Fibroblast of skin of scalp (primary cell): ENCODE measurements at places on chromosomes 13 and 19.

DNA sequence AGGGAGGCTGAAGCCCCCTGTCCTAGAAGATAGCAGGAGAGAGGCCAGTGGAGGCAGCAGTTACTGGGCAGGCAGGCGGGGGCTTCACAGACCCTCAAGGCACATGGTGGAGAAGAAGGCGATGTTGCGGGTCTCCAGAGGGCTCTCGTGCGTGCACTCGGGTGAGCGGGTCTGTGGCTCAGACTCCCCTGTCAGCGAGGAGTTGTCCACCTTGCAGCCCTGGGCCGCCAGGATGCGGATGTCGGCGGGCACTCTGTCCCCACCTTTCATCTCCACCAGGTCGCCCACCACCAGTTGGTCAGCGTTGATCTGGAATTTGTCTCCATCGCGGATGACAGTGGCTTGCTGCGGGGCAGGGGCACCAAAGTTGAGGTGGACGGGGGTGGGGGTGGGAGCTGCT lies 3.2 kb downstream of the ATP4A start:
- no peak for DNase-seq

DNA sequence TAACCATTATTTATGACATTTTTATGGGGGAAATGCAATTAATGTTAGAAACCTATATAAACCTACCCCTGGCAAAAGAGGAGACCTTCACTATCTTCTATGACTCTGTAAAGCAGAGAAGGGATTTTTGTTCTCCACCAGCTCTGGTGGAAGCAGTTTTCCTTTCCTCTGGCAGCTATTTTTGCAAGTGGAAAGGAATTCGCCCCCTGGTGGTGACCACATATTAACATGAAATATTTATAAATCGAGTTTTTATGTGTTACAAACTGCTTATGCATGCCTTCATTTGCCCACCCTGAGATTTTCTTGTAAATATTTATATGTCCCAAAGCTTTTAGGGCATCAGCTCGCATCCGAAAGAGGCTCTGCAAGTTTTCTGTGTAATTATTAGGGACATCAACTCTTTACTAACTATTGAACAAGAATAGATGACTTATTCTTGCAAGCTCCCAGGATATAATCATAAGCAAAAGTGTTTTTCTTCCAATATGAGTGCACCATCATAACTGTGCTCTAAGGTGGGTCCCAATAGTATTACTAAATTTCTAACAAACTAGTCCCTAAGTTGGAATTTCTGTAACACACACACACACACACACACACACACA lies 62.4 kb downstream of the SERTM1 start:
- peak; percentile 63 for DNase-seq

DNA sequence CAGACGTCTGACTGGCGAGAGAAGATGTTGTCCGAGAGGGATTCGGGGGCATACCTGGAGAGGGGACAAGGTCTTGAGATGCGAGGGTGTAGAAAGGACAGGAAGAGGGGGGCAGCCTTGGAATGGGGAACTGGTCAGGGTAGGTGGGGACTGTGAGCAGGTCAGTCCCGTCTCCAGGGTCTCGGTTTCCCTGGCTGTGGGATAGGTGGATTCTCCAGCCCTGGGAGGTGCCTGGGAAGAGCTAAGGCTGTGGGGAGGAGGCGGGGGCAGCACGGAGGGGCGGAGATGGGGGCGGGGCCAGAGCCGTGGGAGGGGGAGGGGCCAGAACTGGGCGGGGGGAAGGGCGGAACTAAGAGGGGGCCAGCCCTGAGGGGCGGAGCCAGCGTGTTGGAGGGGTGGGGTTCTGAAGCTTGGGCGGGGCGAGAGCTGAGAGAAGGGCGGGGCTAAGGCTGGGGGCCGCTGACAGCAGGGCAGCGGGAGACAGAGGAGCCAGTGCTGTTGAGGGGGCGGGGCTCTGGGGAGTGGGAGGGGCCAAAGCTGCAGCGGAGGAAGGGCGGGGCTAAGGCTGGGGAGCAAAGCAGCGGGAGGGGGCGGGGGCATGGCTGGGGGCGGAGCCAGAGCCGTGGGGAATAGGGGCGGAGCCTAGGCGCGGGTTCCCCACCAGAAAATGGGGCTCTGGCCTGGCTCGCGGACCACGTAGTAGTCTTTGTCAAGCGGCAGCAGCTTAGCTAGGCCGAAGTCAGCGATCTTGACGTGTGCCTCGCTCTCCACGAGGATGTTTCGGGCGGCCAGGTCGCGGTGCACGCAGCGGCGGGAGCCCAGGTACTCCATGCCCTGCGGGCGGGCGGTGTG lies 9.5 kb upstream of the INSL3 start:
- peak; percentile 82 for DNase-seq

- DNase-seq: no peak
Measured at GRCh38 chr13:110431425-110432294, 124.6 kb downstream of the COL4A2 start.

GRCh38 chr13:20989656-20990321 lies 71.6 kb downstream of the LATS2 start:
- no peak for DNase-seq

DNA sequence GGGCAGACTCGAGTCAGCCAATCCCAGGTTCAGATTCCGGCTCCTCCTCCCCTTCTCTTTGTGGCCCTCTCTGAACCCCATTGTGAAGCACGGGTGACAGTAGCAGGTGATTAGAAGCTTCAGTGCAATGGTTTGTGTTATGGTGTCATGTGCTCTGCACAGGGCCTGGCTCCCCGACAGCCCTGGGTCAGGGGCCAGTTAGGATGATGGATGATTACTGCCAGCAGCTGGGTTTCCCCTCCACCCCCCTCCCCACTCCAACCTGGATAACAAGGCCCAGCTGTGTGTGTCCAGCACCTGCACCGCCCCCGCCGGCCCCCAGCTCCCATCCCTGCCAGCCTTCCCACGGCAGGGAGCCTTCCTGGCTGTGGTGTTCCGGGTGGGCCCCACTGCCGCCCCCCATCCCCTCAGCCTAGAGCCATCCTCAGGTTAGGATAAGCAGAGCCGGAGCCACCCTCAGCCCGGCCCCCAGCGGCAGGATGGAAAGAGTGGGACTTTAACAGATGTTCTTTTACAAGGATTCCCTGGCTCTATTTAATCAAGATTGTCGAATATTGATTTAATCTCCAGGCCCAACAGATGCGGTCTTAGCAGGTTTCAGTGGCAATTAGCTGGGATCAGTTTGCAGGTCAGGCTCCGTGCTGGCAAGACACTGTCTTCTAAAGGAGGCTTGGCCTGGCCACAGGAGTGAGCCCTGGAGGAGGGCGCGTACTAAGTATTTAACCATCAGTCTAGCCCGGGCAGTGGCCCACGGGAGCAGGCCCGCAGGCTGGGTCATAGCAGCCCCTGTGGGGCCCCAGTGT lies 156.2 kb downstream of the SIPA1L3 start:
- no peak for DNase-seq

DNA sequence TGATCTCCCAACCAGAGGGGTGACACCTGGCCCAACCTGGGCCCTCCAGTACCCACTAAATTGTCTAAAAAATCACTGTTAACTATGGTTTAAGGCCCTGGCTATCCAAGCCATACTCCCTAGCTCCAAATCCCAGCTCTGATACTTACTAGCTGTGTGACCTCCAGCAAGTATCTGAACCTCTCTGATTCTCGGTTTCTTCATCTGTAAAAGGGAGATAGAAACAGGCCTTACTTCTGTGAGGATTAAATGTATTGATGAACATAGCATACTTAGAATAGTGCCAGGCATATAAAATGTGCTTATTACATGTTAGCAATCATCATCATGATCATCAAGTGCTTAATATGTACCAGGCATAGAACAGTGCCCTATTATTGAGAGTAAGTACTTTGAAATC lies 4.7 kb downstream of the LRFN1 start:
- DNase-seq: no peak

DNA sequence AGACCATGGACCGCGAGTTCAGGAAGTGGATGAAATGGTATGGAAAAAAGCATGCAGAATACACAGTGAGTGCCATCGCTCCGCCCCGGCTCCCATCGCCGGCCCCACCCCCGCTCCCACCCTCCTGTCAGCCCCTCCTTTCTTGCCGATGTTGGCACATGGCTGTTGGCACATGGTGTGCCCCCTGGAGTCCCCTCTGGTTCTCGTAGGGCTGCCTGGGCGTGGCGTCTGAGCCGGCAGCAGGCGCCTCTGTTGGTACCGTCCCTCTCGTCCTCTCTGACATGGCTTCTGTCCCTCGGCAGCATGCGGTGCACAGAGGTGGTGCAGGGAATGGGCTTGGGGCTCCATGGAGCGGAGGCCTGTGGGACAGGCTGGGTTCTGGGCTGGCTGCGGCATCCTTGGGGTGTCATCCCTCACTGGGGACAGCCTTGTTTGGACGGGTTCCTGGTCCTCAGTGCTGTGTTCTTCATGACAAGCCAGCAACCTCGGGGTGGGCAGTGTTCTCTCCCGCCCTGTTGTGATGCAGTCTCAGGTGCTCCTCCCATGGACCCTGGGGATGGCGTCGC lies 30.9 kb downstream of the DOT1L start:
- no peak for DNase-seq

DNA sequence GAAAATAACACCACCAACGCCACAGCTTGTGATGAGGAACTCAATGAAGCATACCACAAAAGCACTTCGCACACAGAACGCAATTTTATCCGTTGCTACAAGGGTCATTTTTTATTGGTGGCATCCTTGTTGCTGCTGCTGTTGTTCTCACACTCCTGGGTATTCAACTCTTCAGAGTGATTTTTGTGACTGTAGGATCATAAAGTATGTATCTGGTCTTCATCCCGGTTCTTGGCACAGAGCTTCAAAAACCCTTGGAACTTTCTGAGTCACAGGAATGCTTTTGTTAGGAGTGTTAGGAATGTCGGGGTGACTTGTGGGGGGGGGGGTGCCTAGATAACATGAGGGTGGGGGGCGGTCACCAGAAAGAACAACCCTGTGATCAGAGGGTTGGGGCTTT lies 108.4 kb downstream of the ZNF557 start:
- DNase-seq: peak; percentile 44

- DNase-seq: no peak
Measured at GRCh38 chr13:113791226-113791625, 32.2 kb downstream of the TMEM255B start.

- DNase-seq: no peak
Measured at GRCh38 chr19:28065026-28065425, 1147.9 kb downstream of the UQCRFS1 start.

DNA sequence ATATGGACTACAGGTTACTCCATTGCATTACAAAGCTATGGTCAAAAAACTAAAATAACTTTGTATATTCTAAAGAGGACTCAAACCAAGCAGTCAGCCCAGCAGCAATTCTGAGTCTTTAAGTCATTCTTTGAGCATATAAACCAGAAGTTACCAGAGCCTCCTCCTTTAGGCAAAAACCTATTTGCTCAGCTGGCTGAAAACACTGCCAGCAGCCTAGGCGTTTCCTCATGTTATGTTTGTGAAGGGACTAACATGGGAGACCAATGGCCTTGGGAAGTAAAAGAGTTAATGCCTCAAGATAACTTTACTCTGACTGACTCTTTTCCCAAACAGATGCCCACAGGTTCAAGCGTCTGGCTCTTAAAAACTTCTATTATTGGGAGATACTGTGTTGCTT lies 45.3 kb downstream of the ZNF626 start:
- no peak for DNase-seq

- peak; percentile 8 for DNase-seq
Measured at GRCh38 chr13:60134376-60134775, 29.4 kb downstream of the DIAPH3 start.

GRCh38 chr13:80552851-80553440 lies 212.0 kb upstream of the SPRY2 start:
- no peak for DNase-seq
